ENCODE measurements at places on chromosomes 3 and 15.

DNA sequence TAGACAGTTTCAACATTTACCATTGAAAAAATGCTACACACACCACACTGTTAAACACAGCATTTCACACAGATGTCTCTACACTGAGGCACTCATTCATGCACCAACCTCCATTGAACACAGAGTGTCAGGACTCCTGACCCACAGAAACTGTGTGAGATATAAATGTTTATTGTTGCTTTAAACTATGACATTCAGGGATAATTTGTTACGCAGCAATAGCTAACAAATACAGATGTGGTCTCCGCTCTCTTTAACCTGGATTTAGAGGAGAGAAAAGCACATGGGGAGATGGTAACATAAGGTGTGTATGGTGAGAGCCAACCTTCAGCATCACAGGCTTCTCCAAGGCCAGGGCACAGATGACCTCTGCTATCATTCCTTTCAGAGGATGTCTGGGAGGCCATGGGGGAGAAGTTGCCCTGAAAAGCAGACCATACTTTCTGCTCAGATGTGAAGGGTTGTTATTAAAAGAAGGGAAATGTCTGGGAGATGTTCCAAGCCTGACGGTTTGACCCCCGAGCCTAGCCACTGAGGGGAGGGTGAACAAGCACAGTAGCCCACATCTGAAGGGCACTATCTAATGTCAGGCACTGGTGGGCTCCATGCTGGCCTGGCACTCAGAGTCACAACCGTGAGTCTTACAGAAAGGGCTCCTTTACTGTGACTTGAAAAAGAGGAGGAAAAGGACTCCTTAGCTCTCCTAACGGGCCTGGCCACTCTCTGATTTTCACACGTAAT, 284.5 kb upstream of the TLE3 start:
- no peak for DNase-seq

GRCh38 chr3:152050903-152051302, 177.5 kb downstream of the SUCNR1 start:
- no peak for DNase-seq

DNA sequence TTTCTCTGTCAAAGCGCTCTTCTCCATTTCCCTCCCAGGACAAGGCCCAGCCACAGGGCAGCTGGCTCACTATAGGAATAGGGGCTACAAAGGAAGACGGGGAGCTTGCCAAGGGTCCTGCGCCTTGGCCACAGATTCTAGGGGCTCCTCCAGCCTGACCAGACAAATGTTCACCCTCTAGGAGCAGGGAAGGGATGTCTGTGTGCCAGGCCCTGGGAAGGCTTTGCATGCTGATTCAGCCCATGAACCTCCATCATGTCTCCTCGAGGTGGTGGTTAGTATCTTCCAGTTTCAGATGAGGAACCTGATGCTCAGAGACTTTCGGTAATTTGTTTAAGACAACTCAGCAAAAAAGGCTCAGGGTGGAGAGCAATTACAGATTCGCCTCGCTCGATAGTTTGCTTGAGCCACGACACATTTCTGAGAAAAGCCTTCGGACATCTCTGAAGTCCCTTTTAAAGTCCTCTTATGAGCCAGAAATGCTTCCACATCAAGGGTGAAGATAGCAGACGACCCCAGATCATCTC, 110.0 kb downstream of the XXYLT1 start:
- DNase-seq, result no peak

- DNase-seq, result no peak
Measured at GRCh38 chr15:56524915-56525314, 60.0 kb upstream of the MNS1 start.

- DNase-seq, result no peak
Measured at GRCh38 chr15:88628018-88628654, 7.0 kb downstream of the AEN start.

- no peak for DNase-seq
Measured at GRCh38 chr3:18223571-18223970, 201.6 kb downstream of the SATB1 start.

DNA sequence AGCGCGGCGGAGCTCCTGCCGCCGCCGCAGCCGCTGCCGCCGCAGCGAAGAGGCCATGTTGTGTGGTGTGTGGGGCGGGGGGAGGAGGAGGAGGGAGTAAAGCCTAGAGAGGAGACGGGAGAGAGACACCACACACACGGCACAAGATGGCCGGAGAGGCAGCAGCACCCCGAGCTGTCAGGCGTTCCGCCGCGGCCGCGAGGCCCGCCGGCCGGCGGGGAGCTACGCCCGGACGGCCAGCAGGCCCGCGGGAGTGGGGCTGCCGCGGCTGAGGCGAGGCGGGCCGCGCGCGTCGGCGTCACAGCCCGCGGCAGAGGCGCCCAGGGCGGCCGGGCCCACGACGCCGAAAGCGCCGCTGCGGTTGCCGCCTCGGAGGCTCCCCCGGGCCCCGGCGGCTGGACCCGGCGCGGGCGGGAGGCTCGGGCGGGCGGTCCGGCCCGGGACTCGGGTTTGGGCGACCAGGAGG, 17.4 kb upstream of the CHD2 start:
- DNase-seq, result no peak

- DNase-seq, result no peak
Measured at GRCh38 chr3:191414286-191414685, 46.7 kb upstream of the PYDC2 start.

DNA sequence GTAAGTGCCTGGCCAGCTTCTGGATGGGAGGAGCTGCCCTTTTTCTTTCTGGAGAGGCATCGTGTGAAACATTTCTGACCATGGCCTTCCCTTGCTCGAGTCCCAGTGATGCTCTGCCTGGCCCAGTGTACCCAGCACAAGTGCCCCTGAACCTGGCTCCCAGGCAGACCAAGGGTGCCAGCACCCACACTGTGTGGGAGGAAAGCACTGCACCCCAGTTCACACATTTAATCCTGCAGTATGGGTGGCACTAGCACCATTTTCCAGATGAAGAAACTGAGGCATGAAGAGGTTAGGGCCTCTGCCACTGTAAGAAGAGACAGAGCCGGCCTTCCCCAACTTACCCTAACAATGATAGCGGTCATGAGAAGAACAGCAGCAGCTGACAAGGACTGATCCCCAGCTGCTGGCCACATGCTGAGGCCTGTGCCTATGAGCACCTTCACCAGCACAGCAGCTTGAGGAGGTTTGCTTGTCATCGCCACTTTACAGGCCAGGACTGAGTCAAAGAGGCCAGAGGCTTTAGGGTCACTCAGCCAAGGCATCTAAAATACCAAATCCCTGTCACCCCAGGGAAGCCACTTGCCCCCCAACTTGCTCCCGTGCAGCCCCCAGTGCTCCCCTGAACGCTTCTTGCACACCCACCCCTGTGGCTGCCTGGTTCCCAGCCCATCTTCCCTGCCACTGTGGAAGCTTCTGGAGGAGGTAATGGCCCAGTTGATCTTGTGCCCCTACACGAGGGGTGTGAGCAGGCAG, 15.0 kb downstream of the PRR23E start:
- no peak for DNase-seq

- no peak for DNase-seq
Measured at GRCh38 chr3:124985349-124985748, 50.8 kb upstream of the MUC13 start.

- no peak for DNase-seq
Measured at GRCh38 chr3:98680723-98681122, 82.4 kb upstream of the ST3GAL6 start.

- no peak for DNase-seq
Measured at GRCh38 chr3:69893274-69893673, 106.3 kb upstream of the SAMMSON start.

DNA sequence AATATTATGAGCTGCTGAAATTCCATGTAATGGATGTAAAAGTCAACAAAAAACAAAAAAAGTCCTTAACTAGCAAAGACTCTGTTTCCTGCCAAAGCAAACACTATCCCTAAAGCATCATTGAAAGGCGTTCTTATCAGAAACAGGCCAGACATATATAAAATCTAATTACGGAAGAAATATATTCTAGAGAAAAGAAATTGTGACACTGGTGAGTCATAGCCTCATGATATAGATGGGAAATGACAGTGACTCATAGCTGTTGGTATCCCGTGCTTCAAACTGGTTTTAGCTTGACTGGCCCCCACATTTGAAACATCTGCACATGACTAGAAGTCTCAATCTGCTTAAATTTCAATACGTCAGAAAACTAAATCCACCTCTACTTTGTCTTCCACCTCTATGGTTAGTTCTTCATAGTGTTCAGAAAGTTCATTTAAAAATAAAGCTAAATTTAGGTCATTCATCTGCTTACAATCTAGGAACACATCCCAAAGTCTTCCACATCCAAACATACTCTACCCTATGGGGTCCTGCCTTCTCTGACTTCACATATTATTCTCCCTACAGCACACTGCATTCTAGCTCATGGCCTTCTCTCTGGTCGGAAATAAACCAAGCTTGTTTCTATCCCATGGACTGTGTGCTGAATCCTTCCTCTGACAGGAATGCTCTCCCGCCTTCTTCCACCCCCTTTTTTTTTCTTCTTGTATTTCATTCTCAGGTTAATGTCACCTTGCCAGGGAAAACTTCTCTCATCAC, 456.3 kb upstream of the ARRDC4 start:
- no peak for DNase-seq
